ENCODE measurements at places on chromosomes 6 and 20.

DNA sequence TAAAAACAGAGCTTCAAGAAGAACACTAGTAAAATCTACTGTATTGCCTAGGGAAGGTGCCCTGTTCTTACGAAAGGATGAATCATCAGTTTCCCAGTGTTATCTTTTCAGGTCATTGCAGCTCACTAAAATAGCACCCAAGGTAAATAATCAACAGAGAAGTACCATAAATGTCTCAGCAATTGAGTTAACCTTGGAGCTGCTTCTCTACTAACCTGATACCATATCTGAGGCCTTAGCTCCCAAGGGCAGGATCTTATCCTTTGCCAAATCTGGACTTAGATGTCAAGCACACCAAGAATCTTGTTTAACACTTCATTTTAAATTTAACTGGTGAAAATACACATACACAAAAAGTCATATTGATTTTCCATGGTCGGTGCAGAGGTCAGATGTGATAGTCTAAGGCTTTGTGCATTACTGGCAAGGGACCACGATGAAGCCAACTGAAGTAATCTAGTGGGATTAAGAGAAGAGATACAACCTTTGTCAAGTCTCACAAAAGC, 81.5 kb downstream of the EDN1 start:
- no peak for DNase-seq

GRCh38 chr20:37337208-37337991, 8.5 kb upstream of the SRC start:
- no peak for DNase-seq

GRCh38 chr6:101716810-101717209, 323.3 kb downstream of the GRIK2 start:
- DNase-seq = no peak

- no peak for DNase-seq
Measured at GRCh38 chr6:20483887-20484497, 50.3 kb upstream of the CDKAL1 start.

GRCh38 chr6:73064266-73064665, 161.0 kb downstream of the KHDC1L start:
- no peak for DNase-seq

DNA sequence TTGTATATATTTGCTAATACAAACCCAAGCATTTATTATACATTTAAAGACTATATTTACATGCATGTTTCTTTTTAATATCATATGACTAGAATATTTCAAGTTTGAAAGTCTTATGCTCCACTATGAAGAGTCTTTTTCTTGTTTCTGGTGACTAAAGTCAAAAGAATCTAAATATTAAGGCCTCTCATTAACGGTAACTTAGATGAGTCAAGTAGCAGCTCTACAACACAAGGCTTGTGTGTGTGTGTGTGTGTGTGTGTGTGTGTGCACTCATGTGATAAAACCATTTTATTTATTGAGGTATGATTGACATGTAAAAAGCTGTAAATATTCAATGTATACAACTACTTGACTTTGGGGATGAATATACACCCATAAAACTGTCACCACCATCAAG, 275.6 kb downstream of the TFAP2B start:
- no peak for DNase-seq

DNA sequence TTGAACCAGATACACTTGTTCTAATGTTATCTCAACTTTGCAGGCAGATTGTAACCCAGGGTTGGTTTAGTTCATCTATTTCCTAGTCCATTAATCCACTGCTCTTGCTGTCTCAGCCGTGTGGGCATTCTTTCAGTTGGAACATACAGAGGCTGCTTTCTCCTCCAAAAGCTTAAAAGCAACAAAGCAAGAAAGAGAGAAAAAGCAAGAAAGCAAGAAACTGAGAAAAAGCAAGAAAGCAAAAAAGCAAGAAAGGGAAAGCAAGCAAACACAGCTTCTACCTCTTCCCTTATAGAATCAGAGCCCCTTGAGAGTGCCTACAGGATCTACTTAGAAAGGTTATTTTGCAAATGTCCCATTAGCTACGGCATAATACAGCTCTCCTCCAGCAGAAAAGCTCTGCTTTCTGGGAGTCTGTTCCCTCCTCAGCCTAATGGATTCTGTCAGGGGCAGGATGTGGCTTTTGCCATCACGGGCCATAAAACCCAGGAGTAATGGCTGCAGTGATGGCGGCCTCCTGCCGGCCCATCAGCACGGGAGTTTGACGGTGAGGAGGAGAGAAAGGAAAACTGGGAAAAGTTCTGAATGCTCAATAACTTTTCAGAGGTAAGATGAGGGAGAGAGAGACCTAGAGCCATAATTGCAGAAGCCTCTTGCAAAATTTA, 156.8 kb upstream of the JARID2 start:
- no peak for DNase-seq

GRCh38 chr6:77038807-77039206, 424.5 kb downstream of the HTR1B start:
- DNase-seq = no peak

GRCh38 chr20:59526242-59527225, 77.8 kb upstream of the PHACTR3 start:
- DNase-seq = no peak

DNA sequence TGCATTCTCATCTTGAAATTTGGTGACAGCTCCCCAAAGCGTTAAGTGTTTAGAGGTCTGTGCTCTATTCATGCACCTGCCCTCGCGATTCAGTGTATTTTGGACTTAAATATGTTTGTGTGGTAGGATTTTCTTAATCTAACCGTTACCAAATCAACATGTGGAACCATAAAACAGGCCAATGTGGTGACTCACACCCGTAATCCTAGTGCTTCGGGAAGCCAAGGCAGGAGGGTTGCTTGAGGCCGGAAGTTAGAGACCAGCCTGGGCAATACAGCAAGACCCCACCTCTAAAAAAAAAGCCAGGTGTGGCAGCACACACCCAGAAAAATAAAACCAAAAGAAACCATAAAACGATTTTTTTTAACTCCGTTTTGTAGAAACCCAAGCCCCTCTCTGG, 31.5 kb downstream of the PYGB start:
- no peak for DNase-seq

DNA sequence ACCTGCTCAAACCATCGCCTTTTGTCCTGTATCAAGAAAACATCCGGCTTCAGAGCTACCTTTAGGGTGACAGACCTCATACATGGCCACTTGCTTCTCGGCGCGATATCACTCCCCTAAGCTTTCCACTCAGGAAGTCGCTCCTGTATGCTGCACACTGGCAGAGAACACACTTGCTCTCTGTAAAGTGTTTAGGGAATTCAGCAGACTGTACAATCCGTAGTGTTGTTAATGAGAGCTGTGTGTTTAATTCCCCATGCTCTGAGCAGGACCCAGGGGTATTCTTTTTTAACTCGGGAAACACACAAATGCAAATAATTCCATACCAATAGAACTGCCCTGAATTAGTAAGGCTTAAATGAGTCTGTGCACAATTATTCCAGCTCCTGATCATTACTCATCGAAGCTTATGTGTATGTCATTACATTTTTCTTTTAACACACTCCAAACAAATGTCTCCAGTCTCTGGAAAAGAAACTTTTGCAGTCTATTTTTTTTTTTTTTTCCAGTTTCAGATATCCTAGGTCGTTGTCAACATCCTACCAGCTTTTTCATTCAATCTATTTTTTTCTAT, 338.7 kb upstream of the ARID1B start:
- DNase-seq = no peak

DNA sequence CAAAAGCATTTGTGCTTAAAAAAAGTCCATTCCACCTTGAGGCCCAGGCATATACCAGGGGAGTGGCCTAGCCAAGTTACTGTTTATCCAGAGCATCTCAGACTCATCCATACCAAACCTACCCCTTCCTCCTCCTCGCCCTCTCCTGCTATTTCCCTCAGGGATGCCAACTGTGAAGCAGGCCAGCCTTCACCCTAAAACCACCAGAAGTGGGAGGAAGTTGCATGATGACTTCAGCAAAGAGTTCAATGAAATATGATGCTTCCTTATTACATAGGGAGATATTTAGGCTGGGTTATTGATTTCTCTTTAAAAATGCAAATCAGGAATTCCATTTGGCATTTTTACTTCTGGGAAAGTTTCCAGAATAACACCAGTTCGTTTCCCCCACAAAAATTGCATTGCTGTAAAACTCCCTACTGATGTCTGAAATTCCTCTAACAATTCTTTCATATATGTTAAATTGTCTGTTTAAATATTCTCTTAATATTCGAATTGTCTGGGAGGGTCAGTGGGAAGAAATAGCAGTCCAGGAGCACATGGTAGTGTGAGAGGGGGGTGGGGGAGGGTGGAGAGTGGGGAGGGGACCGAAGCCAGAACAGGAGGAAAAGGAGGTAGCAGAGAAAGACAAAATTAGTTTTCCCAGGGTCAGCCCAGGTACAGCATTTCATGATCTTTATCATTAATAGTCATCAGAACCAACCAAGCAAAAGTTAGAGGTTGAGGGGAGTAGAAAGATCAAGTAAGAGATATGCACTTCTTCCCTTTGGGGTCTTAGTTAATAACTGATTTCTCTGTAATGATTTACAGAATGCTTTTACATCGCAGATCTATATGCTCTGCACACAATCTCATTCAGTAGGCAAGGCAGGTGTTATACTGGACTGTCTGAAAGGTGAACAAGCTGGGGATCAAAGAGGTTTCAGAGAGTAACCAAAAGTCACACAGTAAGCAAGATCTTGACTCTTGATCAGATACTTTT, 1.7 kb upstream of the TCP11 start:
- no peak for DNase-seq

- DNase-seq = no peak
Measured at GRCh38 chr6:13281686-13282085, 46.7 kb downstream of the TBC1D7 start.

- DNase-seq = peak; percentile 84
Measured at GRCh38 chr20:34558320-34559218, at the start of gene MAP1LC3A. MAP1LC3A (plus strand) TSS chr20:34558718; CDS start chr20:34558869, 151 bp downstream.

GRCh38 chr6:157667211-157668008, 155.6 kb upstream of the SNX9 start:
- no peak for DNase-seq

DNA sequence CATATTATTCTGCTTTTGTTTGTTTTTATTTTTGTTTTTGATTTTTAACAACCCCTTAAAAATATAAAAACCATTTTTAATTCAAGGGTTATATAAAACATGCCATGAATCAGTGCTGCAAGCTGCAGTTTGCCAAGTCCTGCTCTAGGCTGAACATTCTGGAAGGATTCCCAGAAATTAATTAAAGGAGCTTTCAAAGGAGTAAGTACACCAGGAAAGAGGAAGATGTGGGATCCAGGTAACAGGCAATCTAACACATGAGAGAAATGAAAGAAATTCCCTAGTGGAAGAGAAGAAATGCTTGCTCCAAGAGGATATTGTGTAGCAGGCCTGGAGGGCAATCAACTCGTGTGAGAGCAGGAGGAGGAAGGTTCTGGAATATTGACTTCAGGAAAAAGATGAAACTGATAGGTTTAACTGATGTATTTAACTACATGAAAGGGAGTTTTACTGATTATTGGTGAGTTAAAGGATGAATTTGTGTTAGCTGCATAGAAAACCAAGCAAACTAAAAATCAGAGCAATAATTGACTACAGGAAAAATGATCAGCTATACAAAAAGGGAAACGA, 146.0 kb upstream of the PHACTR1 start:
- no peak for DNase-seq

GRCh38 chr6:50380406-50381098, 330.8 kb upstream of the DEFB112 start:
- DNase-seq = no peak

DNA sequence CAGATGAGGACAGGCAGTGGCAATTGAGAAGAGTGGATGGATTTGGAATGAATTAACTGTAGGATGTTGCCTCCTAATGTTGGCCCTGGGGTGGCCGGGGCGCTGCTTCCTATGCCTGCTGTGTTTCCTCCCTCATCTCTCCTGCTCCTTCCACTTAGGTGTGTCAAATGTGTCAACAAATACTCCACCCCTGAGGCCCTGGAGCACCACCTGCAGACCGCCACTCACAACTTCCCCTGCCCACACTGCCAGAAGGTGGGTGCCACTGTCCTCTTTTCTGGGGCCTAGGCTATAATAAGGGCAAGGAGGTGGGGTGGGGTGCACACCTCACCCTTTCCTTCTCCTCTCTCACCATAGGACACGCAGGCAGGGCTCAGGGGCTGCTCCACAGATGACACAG, 30.0 kb upstream of the CHMP4B start:
- DNase-seq = no peak

GRCh38 chr20:54267483-54268003, 59.7 kb downstream of the PFDN4 start:
- DNase-seq = no peak

- DNase-seq = no peak
Measured at GRCh38 chr6:169811072-169811471, 59.6 kb downstream of the ERMARD start.

DNA sequence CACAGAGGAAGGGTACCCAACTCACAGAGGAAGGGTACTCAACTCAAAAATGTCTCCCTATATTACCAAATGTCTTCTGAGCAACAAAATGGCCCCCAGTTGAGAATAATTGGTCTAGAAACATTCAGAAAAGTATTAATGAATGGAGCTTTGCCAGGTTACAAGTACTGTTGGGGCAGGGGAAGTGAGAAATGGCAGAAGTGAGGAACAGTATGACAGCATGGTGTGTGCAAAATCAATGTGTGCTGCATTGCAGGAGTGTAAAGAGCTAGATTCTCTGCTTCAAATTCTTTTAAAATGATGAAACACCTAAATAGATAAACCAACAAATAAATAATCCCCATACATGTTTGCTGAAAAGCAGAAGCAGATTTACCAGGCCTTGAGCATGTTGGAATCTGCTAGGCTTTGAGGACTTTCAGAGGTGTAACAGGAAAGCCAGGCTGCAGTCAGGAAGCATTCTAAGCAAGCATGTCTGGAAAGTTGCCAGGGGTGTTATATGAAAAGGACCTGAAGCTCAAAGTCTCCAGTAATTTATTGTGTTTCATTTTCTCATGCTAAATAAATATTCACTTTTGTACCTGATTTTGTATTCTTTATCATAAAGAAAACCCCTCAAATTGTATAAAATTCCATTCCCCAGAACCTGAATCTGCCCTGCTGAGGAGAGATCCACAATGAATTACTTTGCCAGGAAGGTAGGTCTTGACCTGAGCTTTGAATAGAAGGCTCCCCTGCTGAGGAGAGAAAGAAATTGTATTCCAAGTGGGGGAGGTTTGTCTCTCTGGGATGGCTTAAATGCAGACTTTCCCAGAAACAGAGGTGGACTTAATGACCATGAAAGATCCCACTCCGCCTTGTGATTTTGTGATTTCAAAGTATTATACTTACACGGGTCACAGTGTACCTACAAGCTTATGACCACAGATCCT, 265.0 kb upstream of the MARCKS start:
- DNase-seq = no peak

DNA sequence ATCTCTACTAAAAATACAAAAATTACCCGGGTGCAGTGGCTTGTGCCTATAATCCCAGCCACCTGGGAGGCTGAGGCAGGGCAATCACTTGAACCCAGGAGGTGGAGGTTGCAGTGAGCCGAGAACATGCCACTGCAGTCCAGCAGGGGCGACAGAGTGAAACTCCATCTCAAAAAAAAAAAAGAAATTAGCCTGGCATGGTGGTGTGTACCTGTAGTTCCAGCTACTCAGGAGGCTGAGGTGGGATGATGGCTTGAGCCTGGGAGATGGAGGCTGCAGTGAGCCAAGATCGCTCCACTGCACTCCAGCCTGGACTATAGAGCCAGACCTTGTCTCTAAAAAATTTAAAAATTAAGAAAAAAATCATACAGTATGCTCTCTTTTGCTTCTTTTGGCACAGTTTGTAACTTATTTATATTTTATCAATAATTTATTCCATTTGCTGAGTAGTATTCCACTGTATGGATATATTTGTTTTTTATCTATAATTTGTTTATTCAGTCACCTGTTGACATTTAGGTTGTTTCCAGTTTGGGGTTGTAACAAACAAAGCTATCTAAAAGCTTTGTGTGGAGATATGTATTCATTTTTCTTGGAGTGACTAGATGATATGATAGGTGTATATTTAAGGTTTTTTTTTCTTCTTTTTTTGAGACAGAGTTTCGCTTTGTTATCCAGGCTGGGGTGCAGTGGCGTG, 8.0 kb upstream of the MYBL2 start:
- no peak for DNase-seq
